Activated CD4-positive, alpha-beta T cell treated with anti-CD3 and anti-CD28 coated beads, Interleukin-2, amount 50 U/mL, for 16 hours (primary cell): ENCODE measurements at places on chromosomes 1 and 21.

- no peak for DNase-seq
Observed at GRCh38 chr21:36813052-36813451, 114.1 kb downstream of the SIM2 start.

DNA sequence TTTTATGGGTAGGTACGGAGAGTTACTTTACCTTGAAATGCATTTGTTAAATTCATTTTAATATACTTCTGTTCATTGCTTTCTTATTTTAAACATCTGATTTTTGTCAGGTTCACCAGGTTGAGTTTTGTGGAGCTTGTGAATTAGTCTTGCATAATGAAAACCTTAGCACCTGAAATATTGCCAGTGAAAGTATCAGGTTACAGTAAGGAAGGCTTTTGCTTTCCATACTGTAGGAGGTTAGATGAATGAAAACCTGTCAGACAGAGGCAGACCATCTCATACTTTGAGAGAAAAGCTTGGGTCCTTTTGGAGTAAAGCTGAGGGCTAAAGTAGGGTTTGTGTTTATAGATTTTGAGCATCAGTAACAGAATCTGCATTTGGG is 34.7 kb downstream of the THRAP3 start:
- DNase-seq, result no peak

GRCh38 chr1:19110257-19110927 is 99.7 kb downstream of the UBR4 start:
- DNase-seq, result no peak

DNA sequence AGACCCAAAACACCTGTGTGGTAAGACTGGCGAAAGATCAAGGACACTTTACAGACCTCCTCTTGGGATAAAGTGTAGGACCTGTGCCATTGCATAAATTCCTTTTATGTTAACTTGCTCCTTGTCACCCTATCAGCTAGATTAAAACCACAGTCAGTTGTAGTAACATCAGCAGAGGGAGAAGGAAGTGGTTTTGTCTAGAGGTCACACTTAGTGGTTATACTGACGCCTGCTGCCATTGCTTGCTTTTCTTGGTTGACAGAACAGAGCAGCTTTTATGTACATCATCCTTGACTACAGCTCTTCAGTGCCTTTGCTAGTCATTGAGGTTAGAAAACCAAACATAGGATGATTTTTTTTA is 101.4 kb downstream of the PBX1 start:
- peak; percentile 35 for DNase-seq

DNA sequence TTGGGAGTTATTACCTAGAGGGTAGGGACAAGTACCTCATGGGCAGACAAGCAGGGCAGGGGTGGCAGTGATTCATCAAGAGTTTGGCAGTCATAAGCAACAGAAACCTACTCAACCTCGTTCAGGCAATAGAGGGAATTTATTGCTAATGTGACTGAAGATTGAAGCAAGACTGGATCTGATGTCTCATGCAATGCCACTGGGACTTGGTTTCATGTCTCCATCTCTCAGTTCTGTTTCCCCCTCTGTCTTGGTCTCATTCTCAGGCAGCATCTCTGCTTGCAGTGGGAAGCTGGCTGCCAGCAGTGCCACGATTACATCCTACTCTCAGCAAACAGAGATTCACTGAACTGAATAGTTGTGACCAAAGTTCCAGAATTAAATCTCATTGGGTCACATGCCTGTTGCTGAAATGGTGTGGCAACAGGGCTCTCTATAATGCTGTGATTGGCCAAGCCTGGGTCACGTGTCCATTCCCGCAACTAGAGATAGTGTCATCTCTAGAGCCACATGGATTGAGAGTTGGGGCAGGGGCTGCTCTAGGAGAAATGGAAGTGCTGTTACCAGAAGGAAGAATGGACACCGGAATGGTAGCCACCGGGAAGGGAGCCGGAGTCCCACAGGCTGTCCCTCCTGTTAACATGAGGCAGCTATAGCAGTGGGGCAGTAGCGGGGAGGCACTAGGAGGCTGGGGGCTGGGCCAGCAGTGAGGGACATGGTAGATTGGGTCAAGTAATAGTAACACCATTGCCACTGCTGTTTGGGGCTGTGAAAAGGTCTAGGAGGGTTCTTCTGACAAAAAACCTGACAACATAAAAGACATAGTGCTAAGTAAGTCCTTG is 3.9 kb upstream of the CDC42 start:
- peak; percentile 17 for DNase-seq

DNA sequence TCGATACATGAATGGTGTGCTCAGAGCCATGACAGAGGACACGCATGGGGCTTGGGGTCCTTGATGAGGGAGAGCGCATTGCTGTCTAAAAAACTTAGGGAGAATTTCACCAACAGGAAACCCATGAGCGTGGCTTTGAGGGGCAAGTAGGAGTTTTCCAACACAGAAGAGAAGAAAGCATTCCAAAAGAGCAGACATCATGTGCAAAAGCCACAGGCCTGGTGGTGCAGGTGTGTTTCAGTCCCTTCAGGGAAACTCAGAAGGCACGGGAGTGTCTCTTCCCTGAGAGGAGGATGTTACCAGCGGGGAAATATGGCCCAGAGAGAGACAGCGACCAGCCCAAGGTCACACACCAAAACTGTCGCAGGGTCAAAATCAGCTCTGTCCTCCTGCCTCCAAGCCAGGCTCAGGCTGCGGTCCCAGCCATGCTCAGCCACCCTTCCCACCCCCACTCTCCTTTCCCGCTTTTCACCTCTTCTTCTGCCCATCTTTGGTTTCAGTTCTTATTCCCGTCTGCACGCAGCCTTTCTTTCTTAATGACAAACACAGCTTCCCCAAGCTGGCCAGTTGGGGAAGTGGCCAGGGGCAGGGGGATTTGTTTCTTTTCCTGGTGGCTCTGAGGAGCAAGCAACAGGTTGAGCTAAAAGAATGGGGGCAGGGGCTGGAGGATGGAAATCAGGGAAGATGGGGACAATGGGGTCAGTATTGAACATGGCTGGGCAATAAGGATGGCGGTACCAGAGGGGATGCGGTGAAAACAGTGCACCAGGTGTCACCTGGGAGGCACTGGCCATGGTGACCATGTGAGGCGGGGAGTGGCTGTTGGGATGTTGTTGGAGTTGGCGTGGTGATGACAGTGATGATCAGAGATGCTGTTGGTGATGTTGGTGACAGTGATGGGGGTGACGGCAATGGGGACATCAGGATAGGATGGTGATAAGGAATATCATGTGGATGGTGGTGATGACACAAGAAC is 10.3 kb downstream of the LAPTM5 start:
- DNase-seq, result no peak

DNA sequence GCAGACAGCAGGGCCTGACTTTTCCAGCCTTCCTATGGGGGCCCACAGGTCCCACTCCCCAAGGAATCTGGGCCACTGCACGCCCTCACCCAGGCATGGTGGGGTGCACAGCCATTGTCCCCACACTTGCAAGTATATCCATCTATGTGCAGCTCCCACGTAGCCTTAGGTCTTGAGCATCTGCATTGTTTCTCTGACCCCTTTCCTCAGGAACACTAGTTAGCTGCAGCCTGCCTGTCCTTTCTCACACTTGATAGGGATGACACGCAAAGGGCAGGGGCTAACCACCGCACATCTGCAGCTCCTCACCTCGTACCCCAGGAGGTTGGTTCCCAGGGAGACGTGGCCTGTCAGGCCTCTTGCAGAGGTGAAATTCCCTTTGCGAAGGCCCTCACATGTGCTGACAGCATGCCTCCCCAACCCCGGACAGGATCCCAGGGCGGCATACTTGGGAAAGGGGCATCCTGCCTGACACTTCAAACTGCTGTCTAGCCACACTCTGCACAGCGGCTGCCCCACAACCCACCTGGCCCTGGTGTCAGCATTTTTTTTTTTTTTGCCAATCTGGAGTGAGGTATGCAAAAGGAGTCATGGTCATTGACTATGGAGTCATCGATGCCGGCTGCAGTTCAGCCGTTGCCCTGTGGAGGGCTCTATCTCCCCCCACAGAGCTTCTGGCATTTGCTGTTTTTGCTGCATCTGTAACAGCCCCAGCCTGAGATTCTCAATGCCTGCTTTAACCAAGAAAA is 5.0 kb downstream of the JMJD4 start:
- DNase-seq, result peak; percentile 56

DNA sequence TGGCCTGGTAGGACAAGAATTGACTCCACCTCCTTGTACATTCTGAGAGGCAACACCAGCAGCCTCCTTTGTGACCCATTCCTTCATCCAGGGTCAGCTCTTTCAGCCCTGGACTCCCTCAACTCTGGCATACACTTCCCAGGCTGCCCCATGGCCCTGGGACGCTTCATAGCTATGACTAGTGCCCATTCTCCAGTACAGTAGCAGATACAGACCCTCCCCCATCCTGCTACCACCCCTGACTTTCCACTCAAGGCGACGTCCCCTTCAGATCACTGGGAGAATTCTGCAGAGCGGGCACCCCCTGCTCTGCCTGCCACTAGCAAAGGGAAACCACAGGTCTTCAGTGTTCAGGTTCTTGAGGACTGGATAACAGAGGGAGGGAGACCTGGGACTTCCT is 99.7 kb upstream of the HMGB4 start:
- DNase-seq, result no peak

GRCh38 chr1:36207339-36207738 is 16.9 kb upstream of the THRAP3 start:
- no peak for DNase-seq

GRCh38 chr1:42392255-42392654 is 11.7 kb downstream of the RIMKLA start:
- no peak for DNase-seq

- no peak for DNase-seq
Observed at GRCh38 chr21:45993210-45994085, 11.9 kb downstream of the COL6A1 start.

DNA sequence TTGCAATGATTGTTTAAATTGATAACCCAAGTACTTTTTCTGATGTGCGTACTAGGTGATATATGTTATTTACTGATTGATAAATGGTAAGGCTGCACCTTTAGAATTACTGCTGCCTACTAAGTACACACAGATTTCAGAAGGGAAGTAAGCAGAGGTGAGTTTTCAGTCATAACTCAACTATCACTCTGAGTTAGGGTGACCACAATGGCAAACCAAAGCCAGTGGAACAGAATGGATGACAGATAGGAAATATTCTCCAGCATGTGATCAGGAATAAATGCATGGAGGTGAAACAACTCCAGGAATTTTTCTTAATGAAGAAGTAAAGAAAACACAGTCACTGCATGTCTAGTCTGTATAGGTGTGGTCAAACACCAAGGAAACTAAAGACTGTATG is 7.5 kb upstream of the KCNJ15 start:
- peak; percentile 59 for DNase-seq

GRCh38 chr1:212152308-212152693 is 116.8 kb downstream of the DTL start:
- DNase-seq, result no peak

GRCh38 chr1:67457247-67457646 is 27.0 kb upstream of the SERBP1 start:
- no peak for DNase-seq
